T-helper 2 cell treated with Interferon-gamma antibody and Interleukin-4, amounts not matched to agents 100 ng/mL and 5 ng/mL, for 36 hours (primary cell): ENCODE measurements at places on chromosomes 1 and 21. TPM values are rescaled to one million over a fixed set of nuclear protein-coding genes. Genes with fewer than 3 reads are reported as not detected.

The TRIM67 gene
- total RNA-seq = not detected in 2 replicates

The RNU1-3 gene
- total RNA-seq = 2,343 and 2,397 TPM in 2 replicates

The ZNF691 gene
- total RNA-seq = 9.6 and 9.9 TPM in 2 replicates

The ANKRD65 gene
- total RNA-seq = not detected in 2 replicates

The CCDC190 gene
- not detected in 2 replicates for total RNA-seq

The NHLH1 gene
- total RNA-seq = 0.52 and 0.68 TPM in 2 replicates

The EVI5 gene
- total RNA-seq = 3.5 TPM in 2 replicates

The PCP4L1 gene
- total RNA-seq = not detected in 2 replicates

The MYOC gene
- not detected in 2 replicates for total RNA-seq

The GUCA2B gene
- not detected in 2 replicates for total RNA-seq

The FCGR2B gene
- 0.11 TPM in 1 of 2 replicates, not detected in the other for total RNA-seq

The CD1B gene
- total RNA-seq = not detected in 2 replicates

The DPT gene
- total RNA-seq = not detected in 2 replicates

The C1orf74 gene
- 1.8 and 2.1 TPM in 2 replicates for total RNA-seq

The SSBP3 gene
- 81.3 and 82.8 TPM in 2 replicates for total RNA-seq

The RAD54L gene
- 47.1 and 50.3 TPM in 2 replicates for total RNA-seq

The OR2T5 gene
- total RNA-seq = not detected in 2 replicates

The DIO1 gene
- not detected in 2 replicates for total RNA-seq

The FBXO28 gene
- 21.1 and 26.3 TPM in 2 replicates for total RNA-seq

The VCAM1 gene
- not detected in 2 replicates for total RNA-seq

The HNRNPU gene
- 461 and 469 TPM in 2 replicates for total RNA-seq

The GRHL3 gene
- total RNA-seq = not detected in 2 replicates

The NES gene
- total RNA-seq = not detected in 2 replicates

The SAMD11 gene
- not detected in 2 replicates for total RNA-seq

The RNU1-2 gene
- total RNA-seq = 2,343 and 2,397 TPM in 2 replicates

The ZNF672 gene
- 48.8 and 49.8 TPM in 2 replicates for total RNA-seq

The PDC gene
- total RNA-seq = not detected in 2 replicates

The UBE2U gene
- not detected in 2 replicates for total RNA-seq

The ATP6V1G3 gene
- total RNA-seq = not detected in 2 replicates

The HSD3B2 gene
- not detected in 2 replicates for total RNA-seq

The GBP6 gene
- 0.34 and 0.36 TPM in 2 replicates for total RNA-seq

The CELSR2 gene
- total RNA-seq = 3.7 TPM in 2 replicates

The MEF2D gene
- 29.7 and 34.2 TPM in 2 replicates for total RNA-seq

The KCNE2 gene
- not detected in 2 replicates for total RNA-seq

The CCDC17 gene
- 3.2 and 3.5 TPM in 2 replicates for total RNA-seq

The RNU11 gene
- not detected in 2 replicates for total RNA-seq

The C1orf226 gene
- total RNA-seq = not detected in 2 replicates
